ENCODE measurements at places on chromosomes 3 and 15.
A peak's percentile ranks its signal among the peaks of the same experiment; 100 is the strongest.

GRCh38 chr15:52324109-52324508 is 28.5 kb upstream of the MYO5C start:
- no peak for DNase-seq

GRCh38 chr3:150371741-150372254 is 36.3 kb upstream of the TSC22D2 start:
- no peak for DNase-seq

- DNase-seq = no peak
Measured at GRCh38 chr15:58063614-58064013, 1.9 kb downstream of the ALDH1A2 start.

DNA sequence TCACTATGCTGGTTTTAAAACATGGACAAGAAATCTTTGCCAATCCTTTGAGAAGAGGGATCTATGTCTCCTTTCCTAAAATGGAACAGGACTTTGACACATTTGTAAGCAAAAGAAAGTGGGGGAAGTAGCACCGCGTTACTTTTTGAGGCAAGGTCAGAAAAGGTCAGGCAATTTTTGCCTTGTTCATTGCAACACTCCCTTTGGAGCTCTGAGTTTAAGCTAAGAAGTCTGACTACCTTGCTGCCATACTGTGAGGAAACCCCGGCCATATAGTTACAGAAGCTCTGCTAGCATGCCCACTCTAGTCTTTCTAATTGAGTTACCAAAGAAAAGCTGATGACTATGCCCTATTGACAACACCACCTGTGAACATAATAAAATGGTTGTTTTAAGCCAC is 1.4 kb downstream of the FAM227B start:
- DNase-seq = no peak

- no peak for DNase-seq
Measured at GRCh38 chr3:134381831-134382442, 7.7 kb upstream of the AMOTL2 start.

- no peak for DNase-seq
Measured at GRCh38 chr15:66845266-66845785, 143.3 kb downstream of the SMAD6 start.

DNA sequence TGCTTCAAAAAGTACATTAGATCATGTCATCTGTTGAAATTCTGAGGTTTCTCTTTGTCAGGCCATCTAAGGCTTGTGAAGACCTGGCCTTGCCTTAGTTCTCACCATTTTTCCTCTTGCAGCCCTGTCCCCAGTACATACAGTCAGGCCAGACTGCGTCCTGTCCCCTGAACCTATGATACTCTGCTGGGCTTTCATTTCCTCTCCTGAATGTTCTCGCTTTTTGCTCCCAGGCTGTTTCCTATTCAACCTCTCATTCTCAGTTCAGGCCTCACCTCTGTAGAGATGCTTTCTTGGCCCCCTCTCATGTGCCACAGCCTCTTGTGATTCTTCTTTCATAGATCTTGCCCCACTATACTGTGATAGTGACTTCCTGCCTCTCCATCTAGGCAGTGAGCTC is 648.8 kb upstream of the KCNMB2 start:
- DNase-seq = no peak

DNA sequence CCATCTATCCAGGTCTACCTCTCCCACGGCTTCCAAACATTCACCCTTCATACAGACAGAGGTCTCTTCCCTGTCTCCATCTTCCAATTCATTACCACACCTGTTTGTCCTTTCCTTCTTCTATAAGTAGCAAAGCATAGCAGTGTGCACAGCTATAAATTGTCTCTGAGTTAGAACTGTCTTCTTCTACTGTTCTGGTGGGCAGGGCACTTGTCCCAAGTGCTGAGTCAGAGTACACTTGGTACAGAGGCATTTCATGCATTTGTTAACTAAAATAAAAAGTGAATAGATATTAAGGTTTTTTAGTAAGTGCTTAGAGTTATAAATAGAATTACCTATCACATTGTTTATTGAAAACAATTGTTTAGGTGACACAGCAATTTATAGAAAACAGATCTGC is 150.1 kb upstream of the CCDC54 start:
- DNase-seq = no peak

GRCh38 chr15:72764656-72765055 is 18.9 kb downstream of the ADPGK start:
- DNase-seq = no peak

DNA sequence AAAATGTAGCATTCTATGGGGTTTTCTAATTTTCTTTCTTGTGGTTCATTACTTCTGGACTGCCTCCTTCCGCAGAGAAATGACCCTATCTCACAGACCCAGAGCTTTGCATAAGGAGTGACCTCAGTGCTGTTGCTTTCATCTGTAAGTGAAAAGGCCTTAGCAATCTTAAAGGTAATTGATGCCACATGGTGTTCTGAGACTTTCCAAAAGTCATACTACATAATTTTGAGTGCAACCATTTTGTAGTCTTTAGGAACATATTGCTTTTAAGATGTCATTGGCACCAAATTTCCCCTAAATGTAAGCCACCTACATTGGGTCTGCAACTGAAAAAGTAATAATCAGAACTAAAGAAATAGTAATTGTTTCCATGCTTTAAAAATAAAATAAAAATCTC is 9.2 kb upstream of the HHLA2 start:
- DNase-seq = no peak

- DNase-seq = no peak
Measured at GRCh38 chr3:45712434-45713110, 23.4 kb downstream of the SACM1L start.

DNA sequence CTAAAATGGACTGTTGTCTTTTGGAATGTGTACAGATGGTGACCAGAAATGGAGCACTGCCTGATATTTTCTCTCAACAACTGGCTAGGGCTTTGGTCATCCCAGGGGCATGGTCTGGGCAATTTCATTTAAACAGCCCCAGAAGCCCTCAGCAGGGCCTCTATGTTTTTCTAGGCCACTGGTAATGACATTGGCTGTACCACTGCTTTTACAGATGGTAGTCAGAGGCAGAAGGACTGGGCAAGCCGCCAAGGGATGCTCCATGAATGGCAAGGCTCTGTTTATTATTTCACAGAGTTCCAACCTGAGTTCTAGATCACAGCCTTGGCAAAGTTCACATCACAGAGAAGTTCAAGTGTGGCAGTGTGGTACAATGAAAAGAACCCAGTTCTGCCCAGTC is 37.0 kb upstream of the LMCD1 start:
- DNase-seq = no peak

- no peak for DNase-seq
Measured at GRCh38 chr15:49309889-49310288, 113.2 kb upstream of the FGF7 start.

- DNase-seq = no peak
Measured at GRCh38 chr3:119862616-119863015, 80.7 kb downstream of the NR1I2 start.

DNA sequence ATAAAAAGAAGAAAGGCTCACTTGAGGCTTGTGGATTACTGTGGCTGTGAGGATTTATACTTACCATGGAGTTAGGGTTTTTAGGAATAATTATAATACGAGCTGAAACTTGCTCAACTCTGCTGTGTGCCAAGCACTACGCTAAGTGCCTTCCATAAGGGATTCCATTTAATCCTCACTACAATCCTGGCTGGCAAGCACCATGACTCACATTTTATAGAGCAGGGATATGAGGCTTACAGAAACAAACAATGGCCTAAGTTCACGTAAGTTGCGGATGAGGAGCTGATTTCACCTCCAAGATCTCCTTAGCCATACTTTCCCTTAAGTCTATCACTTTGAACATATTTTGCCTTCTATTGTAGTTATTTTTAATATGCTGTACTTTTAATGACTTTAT is 43.9 kb upstream of the ARL8B start:
- DNase-seq = no peak

- DNase-seq = no peak
Measured at GRCh38 chr3:178283561-178283960, 252.7 kb upstream of the KCNMB2 start.

DNA sequence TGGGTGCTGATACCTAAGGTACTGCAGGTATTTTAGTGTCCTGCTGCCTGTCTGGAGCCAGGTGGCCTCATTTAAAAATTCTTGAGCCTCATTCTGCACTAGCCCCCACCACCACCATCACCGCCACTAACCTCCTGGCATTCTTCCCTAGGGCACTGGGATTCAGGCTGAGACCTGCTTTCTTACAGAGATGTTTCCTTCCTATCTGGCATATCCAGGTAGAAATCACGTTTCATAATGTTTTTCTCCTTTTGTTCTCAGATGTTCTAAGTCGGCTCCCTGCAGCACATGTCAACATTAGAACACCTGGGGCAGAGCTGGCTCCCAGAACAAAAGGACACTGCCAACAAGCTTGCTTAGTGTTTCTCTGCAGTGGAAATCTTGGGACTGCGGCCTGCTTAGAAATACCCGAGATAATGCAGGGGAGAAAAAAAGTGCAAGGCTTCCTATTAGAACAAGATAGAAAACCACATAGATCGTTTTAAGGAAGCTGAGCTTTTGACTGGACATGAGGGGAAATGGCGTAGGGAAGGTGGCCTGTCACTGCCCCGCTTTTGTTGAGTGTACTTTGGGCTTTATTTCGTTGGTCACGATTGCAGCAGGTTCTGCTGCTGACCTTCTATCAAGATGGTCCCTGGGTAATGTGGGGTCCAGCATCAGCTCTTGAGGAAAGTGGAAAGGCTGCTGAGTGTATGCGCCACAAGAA is 59.6 kb upstream of the PPARG start:
- no peak for DNase-seq

GRCh38 chr15:49877117-49877872 is 241.7 kb downstream of the ATP8B4 start:
- no peak for DNase-seq

- DNase-seq = no peak
Measured at GRCh38 chr15:45785897-45786296, 151.1 kb downstream of the SQOR start.

DNA sequence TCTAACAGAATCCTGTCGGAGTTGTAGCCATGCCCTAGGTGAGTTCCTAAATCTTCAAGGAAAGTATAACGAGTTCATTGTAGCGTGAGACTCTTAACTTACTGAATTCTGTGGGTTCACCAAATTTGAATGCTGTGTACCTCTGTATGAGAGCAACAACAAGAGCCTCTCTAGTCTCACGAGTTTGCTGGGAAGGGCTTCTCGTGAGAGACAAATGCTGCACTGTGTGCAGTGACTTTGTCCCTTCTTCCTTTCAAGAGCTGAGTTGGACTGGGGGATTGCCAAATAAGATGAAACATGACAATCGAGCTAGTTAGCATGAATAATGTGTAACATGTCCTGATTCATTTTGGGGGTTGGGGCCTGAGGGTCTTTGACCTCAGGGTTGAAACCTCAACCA is 32.2 kb downstream of the KAT2B start:
- no peak for DNase-seq

GRCh38 chr15:73926219-73927002 is at the start of gene LOXL1:
LOXL1 (plus strand) TSS chr15:73926462; CDS start chr15:73926784, 322 bp downstream.
- DNase-seq = no peak

DNA sequence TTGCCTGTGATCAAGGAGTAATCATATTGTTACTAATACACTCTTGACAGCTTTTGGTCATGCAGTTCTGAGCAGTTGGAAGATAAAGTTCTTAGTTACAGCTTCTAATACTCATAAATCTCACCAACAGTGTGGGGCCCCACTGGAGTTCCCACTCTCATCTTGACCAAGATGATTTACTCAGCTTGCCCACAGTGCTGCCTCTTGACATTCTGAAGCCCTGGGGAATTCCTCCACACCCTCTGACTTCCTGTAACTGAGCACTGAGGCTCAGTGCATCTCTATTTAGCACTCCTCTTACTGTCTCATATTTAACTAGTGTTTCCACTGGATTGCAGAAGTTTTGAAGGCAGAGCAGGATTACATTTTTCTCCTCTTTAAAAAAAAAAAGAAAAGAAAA is 1.9 kb upstream of the ARL6IP5 start:
- DNase-seq = peak; percentile 24

- DNase-seq = no peak
Measured at GRCh38 chr3:18712713-18713576, 287.8 kb upstream of the SATB1 start.

- no peak for DNase-seq
Measured at GRCh38 chr3:77571971-77572715, 532.2 kb downstream of the ROBO2 start.

- no peak for DNase-seq
Measured at GRCh38 chr15:51267703-51268083, 70.7 kb downstream of the CYP19A1 start.

DNA sequence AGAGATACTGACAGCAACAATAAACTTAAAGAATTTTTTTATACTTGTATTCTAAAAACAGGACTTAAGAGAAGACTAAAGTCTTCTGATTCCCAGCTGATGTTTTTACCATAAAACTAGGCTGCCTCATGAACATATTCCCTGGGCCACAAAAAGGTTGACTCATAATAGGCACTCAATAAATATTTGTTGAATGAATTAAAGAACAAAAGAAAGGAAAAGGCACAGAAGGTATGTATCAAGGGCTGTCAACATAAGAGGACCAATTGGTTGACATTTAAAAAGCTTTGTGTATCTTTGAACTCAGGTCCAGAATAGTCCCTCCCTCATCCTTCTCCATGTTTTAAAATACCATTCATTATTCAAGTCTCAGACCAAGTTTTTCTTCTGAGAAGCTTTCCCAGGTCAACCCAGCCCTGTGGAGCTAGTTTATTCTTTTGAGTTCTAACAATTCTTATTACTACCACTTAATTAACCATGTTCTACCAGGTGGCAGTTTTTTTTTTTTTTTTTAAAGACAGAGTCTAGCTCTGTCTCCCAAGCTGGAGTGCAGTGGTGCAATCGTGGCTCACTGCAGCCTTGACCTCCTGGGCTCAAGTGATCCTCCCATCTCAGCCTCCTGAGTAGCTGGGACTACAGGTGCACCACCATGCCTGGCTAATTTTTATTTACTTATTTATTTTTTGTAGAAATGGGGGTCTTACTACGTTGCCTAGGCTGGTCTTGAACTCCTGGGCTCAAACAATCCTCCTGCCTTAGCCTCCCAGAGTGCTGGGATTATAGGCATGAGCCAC is 17.5 kb upstream of the ARHGEF3 start:
- no peak for DNase-seq

GRCh38 chr3:108407886-108408285 is 102.5 kb downstream of the MYH15 start:
- DNase-seq = no peak

GRCh38 chr3:128521715-128522114 is 28.7 kb upstream of the GATA2 start:
- no peak for DNase-seq

DNA sequence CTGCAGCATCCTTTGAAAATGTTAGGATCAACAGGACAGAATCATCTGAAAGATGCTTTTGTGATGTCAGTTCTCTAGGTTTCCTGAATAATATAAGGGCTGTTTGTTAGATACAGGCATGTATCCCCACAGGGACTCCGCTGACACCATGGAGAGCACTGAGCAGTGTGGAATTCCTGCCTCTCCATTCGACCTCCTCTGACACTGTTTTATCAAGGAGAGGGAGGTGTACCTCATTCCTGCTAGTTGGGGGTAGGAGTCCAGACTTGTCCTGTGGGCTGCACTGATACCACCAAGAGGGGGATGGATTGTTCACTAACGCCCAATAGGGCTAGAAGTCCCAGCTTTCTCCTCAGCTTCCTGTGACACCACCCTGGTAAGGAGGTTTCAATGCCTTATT is 46.6 kb downstream of the LARS2 start:
- no peak for DNase-seq

GRCh38 chr3:73503781-73504180 is 121.0 kb downstream of the PDZRN3 start:
- DNase-seq = no peak

GRCh38 chr3:106117490-106117858 is 248.7 kb upstream of the CBLB start:
- no peak for DNase-seq

GRCh38 chr3:54891540-54891897 is 36.3 kb downstream of the LRTM1 start:
- no peak for DNase-seq

Data from stimulated activated CD4-positive, alpha-beta T cell treated with anti-CD3 and anti-CD28 coated beads, Interleukin-15, amount 100 ng/mL, for 1 hour (primary cell).